ENCODE measurements at places on chromosomes 6 and 20. TPM values are rescaled to one million over a fixed set of nuclear protein-coding genes. Genes with fewer than 3 reads are reported as not detected.

The TMEM74B gene
- total RNA-seq = 3.8 TPM

The OR2H2 gene
- not detected for total RNA-seq

The MROH8 gene
- 1.1 TPM for total RNA-seq

The SLC17A2 gene
- total RNA-seq = not detected

The LY6G5B gene
- total RNA-seq = 2.7 TPM

The RALY gene
- total RNA-seq = 126 TPM

The SYNDIG1 gene
- total RNA-seq = 1.4 TPM

The EYS gene
- total RNA-seq = 0.11 TPM

The SCRT2 gene
- not detected for total RNA-seq

The WFDC12 gene
- not detected for total RNA-seq

All from A549 treated with AZD2906 at 1 μM for 4 hours (cell line).